ENCODE measurements at places on chromosomes 3 and 15.

GRCh38 chr15:50229336-50229735 is 36.2 kb downstream of the HDC start:
- no peak for DNase-seq

GRCh38 chr3:170211668-170212067 is 10.6 kb upstream of the PRKCI start:
- no peak for DNase-seq

DNA sequence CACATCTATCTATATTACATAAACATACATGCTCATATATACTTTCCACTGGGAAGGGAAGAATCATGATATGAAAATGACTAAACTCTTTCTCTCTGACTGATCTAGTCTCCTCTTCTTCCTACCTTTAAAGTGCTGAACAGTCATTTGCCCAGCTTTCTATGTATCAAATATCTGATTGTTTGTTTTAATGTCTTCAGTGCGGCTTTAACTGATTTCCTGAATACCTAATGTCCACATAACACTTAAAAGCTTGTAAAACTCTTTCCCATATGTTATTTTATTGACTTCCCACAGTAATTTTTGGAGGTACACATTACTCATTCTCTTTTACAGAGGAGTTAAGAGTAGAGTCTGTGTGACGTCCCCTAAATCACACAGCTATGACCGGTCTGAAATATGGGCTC is 28.2 kb downstream of the CPOX start:
- no peak for DNase-seq

- no peak for DNase-seq
These were observed 166.9 kb downstream of the CHST2 start for GRCh38 chr3:143286392-143287010.

DNA sequence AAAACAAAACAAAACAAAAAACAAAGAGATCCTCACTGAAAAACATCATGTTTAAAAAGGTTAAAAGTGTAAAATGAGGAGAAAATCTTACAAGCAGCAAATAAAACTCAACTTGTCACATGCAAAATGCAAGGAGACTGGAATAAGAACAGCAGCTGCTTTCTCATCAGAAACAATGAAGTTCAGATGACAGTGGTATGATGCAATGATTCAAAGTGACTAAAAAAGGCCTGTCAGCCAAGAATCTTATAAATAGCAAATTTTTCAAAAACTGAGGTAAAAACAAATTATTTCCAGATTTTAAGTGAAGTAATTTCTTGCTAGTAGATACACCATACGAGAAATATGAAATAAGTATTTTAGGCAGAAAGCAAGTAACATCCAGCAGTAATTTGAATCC is 68.6 kb upstream of the EPHA3 start:
- no peak for DNase-seq

DNA sequence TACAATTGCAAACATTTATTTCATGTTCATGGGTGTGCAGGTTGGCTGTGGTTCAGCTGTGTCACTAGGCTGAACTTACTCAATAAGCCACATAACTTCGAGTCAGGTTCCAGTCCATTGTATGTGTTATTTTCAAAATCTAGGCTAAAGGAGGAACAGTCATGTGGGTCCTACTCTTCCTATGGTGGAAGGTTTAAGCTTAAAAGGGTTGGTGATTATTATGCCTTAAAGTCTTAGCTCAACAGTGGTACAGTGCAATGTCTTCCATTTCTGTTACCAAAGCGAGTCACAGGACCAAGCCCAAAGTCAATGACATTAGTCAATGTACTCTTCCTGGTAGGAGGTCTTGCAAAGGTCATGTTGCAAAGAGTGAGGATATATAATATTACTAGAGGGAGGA is 78.2 kb downstream of the ATG7 start:
- DNase-seq: no peak

DNA sequence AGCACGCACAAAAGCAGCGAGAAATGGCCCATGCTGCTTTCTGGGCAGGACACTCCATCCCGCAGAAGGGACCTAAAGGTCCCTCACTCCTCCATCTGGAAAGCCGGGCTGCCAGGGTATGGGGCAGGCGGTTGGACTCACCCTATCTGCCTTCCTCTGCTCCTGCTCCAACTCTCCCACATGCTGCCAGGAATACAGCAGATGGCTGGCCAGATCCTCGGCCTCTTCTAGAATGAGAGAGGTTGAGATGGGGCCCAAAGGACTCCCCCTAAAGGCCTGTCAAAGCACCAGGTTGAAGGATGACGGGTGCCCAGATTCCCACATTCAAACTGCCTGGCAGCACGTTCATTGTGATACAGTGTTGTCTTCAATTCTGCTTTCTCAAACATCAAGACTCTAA is 85.1 kb upstream of the C2CD4B start:
- no peak for DNase-seq

DNA sequence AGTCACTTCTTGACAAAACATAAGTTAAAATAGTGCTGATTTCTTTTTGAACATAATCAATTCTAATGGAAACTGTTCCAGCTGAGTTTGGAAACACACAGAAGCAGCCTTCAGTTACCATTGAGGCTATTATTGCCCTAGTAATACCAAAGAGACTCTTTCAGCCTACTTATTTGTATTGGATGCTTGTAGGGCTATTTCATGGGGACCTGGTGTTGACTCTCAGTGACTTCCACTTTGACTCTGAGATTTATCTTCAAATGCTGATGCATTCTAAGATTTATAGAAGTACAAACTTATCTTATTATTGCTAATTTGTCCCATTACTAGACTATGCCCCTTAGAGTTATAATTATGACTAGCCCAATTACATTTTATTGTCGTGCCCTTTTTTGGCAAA is 67.4 kb downstream of the CMSS1 start:
- DNase-seq: no peak

DNA sequence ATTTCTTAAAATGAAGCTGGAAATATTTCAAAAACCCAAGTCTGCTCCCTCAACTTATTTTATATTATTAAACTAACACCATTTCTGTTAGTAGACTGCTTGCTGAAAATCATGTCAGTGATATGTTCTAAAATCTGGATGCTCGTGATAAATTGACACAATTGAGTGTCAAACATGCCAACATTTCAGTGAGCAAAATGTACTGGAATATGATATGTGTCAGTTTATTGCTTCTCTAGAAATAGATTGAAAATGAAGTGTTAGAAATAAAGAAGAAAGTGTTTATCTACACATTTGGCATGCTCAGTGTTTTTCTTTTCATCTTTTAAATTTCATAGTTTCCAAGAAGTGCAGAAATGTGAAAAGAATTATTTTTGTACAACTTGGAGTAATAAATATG is 624.6 kb downstream of the SI start:
- DNase-seq: no peak

- peak; percentile 5 for DNase-seq
These were observed 15.3 kb downstream of the SPCS1 start for GRCh38 chr3:52721002-52721729.

DNA sequence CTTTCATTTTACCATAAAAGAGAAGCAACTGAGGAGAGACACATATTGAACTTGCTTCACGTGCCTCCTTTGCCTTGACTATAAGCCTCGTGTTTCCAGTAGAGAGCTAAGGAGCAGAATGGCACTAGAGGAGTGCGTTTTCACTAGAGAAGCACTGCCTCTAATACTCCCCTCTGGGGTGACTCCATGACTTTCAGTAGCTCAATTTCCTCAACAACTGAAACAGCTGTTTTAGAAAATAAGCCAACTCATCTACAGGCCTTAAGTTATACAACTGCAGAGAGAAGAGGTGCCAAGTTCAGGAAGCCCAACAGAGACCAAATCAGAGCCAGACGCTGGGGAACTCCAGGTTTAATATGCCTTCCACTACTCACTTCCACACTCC is 1.9 kb downstream of the UBP1 start:
- DNase-seq: no peak

DNA sequence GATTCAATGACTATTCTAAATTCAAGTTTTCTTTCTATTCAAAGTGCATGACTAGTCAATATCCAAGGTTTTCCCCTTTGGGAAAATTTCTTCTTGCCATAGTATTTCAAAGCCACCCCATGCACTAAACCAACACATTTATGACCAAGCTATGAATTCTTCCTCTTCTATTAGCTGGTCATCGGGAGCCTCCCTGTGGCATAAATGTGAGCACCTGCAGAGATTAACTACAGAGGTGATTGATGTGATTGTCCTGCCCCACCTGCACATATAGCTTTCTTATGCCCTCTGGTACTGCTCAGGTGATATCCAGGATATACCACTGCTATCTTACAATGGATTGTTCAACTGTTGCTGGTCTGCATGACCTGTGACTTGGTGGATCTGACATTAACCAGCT is 694.9 kb downstream of the ZBBX start:
- DNase-seq: no peak

DNA sequence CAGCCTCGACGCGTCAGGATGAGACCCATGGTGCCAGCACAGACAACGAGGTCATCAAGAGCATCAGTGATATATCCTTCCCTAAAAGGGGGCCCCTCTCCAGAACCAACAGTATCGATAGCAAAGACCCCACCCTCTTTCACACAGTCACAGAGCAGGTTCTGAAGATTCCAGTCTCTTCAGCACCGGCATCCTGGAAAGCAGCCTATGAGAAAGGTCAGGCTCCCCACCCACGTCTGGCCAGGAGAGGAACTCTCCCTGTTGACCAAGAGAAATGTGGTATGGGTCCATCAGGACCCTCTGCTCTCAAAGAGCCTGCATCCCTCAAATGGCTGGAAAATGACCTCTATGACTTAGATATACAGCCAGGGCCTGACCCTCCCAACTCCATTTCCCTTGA is 11.6 kb downstream of the ANKRD34C start:
- no peak for DNase-seq

- DNase-seq: no peak
These were observed 1.6 kb upstream of the LRRC31 start for GRCh38 chr3:169871129-169871886.

DNA sequence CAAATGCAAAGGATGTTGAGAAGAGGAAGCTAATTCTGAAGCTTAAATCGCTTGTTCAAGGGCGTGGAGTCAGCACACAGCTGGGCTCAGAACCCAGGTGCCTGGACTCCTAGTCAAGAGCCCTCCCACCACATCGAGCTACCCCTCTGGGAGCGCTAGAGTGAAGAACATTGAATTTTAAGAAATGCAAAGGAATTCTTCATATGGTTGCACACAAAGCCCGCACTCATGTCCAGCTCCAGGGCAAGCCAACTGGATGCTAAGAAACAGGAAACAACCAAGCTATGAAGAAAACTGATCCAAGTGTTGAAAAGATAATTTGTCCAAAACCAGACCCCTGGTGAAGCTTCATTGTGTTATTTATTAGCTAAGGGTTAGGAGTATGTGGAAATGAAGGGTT is 122.3 kb downstream of the ALDH1A2 start:
- no peak for DNase-seq

DNA sequence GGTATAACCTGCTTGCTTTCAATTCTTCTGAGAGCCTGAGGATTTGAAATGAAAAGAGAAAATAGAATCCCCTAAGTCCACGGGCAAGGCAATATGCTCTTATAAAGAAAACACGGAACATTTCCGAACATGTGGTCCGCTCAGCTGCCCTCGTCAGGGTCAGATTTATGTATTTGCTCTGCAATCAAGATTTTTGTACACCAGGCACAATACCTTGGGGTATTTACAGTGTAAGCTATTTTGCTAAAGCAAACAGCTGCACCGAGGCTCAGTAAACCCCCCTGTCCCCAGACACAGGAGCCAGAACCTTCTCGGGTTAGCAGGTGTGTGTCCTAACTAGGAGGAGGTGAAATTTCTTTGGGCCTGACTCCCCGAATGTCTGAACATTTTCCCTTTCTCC is 155.8 kb upstream of the LRIG1 start:
- DNase-seq: no peak

DNA sequence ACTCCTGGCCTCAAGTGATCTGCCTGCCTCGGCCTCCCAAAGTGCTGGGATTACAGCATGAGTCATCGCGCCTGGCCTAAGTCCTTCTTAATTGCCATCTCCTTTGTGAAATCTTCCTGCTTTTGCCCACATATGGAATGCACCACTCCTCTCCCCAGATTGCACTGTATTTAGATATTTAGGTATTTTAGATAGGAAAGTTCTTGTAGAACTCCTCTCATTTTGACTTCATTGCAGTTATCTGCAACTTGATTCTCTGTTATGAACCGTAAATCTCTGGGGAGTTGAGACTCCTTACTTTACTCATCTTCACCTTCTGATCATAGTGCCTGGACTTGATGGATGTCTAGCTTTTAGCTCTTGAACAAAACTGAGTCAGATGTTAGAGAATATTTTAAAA is 150.7 kb downstream of the AKAP13 start:
- no peak for DNase-seq

- DNase-seq: no peak
These were observed 2.5 kb downstream of the OSBPL10 start for GRCh38 chr3:31978553-31978952.

DNA sequence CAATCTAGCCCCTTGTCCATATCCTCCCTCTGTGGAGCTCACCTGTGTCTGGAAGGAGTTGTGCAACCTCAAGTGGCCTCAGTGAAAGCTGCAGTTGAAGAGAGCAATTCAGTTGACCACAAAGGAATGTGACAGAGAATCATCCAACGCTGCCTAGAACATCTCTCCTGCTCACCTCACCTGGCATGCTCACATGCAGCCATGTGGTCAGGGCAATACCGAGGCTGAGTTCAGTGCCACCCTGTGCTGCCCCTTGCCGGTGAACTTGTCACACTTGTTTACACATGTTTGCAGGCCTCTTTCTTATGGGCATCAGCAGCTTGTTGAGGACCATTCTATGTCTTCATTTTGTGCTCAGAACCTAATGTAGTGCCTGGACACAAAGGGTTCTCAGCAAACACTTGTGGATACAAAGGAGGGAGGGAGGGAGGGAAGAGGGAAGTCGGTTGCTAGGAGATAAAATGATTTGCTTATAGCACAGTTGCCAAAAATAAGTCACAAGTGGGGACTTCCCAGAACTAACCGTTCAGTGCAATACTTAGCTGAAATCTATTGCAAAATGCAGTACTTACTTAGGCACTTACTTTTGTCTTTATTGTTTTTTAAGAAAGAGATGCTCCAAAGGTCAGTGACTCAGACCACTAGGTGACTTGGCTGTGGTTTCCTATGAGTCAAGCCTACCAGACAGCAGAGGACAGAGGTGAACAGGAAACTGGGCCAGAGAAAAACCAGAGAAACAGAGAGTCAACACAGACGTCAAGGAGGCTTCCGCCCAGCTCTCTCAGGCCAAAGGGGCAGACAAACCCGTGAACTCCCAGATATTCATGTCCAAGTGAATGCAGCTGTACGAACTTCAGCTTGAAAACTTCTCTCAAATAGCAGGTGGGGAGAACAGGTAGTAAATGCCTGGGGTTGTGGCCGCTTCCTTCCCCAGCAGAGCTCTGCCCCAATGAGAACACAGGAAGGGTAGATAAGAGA is 227.8 kb upstream of the CTNNB1 start:
- no peak for DNase-seq

- DNase-seq: no peak
These were observed 24.4 kb upstream of the TMEM115 start for GRCh38 chr3:50383750-50384149.

All from stimulated activated CD4-positive, alpha-beta T cell treated with anti-CD3 and anti-CD28 coated beads, Interleukin-4, amount 100 ng/mL, for 4 hours (primary cell).